ENCODE measurements at places on chromosomes 11 and 22. TPM values are rescaled to one million over a fixed set of nuclear protein-coding genes. Genes with fewer than 3 reads are reported as not detected.
A peak's percentile ranks its signal among the peaks of the same experiment; 100 is the strongest.

Gene ST13
- total RNA-seq, result 180 TPM

Gene LPXN
- 2.0 TPM for total RNA-seq

Gene ARHGAP8
- not detected for total RNA-seq

Gene E2F8
- total RNA-seq, result 0.20 TPM

Gene ACRV1
- under 0.01 TPM for total RNA-seq

Gene SMC1B
- not detected for total RNA-seq

GRCh38 chr22:37920126-37920525 is 14.0 kb downstream of the MICALL1 start:
- no peak for DNase-seq

DNA sequence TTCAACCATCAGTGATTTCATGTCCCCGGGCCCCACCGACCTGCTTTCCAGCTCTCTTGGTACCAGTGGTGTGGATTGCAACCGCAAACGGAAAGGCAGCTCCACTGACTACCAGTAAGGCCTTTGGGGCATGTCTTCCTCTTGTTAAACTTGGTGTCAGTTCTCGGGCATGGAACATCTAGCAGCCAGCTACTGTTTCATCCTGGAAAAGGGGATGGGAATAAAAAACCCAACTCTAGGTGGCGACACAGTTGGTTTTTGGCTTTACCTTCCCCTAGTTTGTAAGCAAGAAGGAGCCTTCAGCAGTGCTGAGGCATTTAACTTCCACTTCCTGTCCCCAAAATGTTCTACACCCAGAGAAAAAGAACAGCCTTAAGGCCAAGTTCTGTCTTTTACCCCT is 76.7 kb downstream of the BMAL1 start:
- DNase-seq, result peak; percentile 30

GRCh38 chr11:69352715-69353319 is 58.9 kb downstream of the MYEOV start:
- DNase-seq, result peak; percentile 56

DNA sequence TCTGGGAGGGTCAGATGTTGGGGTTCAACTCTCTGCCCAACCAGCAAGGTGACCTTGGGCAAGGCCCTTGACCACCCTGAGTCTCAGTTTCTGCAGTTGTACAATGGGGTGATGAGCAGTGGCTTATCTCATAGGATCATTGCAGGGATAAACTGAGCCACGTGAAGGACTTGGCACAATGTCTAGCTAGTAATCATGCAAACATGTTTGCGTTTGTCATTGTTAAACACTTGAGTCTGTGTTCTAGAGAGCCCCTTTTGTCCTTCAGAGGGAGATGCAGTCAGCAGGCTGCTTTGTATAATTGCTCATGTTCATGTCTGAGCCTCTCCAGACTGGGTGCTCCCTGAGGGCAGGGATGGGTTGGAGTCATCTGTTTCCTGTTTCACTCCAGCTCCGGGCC is 15.8 kb downstream of the CD82 start:
- DNase-seq, result no peak

GRCh38 chr11:103241574-103241973 is 132.3 kb downstream of the DYNC2H1 start:
- no peak for DNase-seq

DNA sequence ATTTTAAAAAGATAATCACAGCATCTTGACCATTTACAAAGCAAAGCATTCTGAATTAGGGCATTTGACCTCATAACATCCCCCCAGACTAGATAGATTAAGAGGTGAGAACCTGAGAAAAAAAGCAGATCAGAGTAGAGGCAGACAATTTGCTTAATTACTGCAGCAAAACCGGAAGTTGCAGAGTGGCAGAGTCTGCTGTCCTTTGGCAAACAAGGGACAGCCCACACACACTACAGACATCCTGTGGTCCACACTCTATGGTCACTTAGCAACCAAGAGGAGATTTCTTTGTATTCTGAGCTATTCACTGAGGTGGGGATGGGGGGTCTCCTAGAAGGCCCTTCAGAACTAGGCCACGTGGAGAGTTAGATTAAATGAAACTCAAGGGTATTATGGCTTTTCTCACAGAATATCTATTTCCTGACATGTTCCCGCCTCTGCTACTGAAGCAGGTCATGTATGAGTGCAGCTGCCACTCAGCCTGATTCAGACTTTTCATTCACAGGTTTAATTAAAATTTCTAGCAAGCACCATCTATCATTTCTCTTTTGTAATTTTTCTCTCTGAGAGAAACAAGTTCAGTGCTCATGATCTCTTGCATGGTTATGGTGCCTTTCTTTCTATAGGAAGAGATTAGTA is 48.5 kb downstream of the SVIP start:
- DNase-seq, result no peak

- no peak for DNase-seq
Measured at GRCh38 chr11:2463766-2464277, 19.0 kb downstream of the KCNQ1 start.

DNA sequence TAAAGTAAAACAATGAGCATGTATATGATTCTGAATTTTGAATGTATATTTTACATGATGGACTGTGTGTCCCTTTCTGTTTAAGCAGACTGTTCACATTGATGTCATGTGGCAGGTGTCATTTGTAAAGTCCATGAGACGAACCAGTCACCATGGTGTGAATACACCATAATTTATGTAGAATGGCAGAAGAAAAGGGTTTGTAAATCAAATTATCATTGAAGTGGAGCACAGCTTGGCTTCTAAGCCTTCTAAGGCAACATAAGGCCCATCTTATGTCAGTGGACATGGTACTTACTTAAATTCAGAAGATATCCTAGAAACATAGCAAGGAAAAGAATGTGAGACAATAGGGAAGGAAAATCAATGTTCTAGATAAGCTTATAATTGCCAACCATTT is 4.4 kb downstream of the MAP6 start:
- DNase-seq, result no peak

- no peak for DNase-seq
Measured at GRCh38 chr11:44306052-44306917, 3.7 kb downstream of the ALX4 start.

- DNase-seq, result peak; percentile 46
Measured at GRCh38 chr11:125772834-125773505, 5.7 kb downstream of the PATE2 start.

GRCh38 chr22:35399678-35400500 is at the start of gene MCM5:
TSS of gene MCM5 (plus strand) at chr22:35400140. CDS start at chr22:35400439, 299 bp downstream.
- DNase-seq, result peak; percentile 98

- DNase-seq, result no peak
Measured at GRCh38 chr11:94767291-94767690, 865 bp upstream of the AMOTL1 start.
